Renal cortical epithelial cell (primary cell): ENCODE measurements at places on chromosomes 7 and 10.

DNA sequence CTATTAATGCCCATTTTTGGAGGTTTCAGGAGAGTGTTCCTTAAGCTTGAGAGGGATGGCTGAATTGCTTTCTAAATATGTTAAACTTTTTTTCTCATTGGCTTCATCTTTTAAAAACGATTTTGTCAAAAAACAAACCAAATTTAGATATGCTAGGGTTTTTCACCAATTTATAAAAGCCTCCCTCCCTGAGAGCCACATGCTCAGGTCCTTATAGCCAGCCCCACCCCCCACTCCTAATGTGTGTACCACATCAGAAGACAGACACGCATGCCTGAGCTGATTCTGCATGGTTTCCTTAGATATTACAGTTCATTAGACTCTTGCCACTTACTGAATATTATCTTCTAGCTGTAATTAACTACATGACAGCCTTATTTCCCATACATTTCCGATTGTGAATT lies 2.0 kb downstream of the CUL1 start:
- peak; percentile 47 for DNase-seq

DNA sequence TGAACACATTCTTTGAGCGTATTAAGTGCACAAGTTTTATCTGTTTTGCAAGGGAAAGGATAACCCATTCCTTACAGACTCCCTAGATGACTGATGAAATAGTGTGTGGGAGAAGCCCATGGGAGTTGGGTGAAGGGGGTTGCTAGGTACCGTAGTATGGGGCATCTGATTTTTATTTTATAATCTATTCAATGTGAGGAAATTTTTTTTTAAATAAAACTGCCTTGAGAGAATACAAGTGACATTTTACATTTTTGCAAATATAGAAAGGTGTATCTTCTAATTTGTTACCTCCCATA lies 1.4 kb downstream of the BTAF1 start:
- no peak for DNase-seq

GRCh38 chr7:50261593-50261992 lies 42.9 kb upstream of the IKZF1 start:
- DNase-seq, result no peak

DNA sequence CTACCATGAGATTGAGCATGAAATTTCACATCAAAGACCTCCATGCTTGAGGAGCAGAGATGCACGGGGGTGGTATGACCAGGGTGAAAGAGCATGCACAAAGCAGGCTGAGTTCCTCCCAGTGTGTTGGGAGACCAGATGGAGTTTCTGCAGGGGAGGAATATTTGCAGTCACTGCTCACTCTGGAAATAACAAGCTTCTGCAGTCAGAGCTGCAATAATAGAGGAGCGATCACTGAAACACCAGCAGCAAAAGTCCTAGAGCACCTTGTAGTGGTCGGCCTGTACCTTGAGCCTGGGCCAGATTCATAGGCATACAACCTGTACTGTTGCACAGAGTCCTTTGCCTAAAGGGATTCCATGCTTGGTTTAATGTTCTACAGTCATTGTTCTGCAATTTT lies 184.5 kb upstream of the SP8 start:
- DNase-seq, result no peak

DNA sequence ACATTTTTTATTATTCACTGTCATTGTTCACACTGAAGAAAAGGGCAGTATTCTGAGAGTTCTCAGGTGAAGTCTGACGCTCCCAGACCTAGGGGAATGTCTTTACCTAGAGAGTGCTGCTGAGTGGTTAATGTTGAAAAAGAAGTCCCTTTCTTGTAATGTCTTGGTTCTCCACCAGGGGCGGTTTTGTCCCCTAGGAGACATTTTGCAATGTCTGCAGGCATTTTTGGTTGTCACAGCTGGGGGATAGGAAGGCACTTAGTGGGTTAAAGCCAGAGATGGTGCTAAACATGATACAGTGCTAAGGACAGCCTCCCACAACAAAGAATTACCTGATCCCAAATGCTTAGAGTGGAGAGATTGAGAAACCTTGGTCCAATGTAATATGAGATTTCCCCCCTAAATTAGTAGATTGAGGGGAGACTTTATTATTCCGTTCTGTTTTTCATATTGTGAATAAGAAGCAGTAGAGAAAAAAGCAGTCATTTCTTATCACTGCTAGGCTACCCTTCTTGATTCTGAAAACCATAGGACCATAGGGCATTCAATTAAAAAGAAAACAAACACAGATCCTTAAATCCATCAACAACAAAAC lies 13.1 kb downstream of the UMAD1 start:
- no peak for DNase-seq

GRCh38 chr7:49371771-49372170 lies 401.7 kb upstream of the VWC2 start:
- no peak for DNase-seq

DNA sequence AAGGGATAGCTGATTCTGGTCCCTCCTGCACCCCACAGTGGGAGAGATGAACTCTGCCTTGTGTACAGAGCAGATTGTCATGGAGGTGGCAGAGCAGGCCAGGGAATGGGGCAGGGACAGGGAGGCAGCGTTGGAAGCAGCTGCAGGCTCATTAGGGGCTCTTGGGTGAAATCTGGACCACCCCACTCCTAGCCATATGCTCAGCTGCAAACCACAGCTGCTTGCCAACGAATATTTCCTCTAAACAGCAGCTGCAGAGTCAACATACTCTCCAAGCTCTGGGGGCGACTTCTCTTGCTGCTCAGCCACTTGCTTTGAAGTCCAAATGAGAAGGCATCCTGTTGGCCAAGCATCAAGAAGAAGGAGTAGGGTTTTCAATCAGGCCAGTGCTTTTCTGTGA lies 302.3 kb upstream of the AUTS2 start:
- DNase-seq, result no peak

GRCh38 chr7:77995717-77996116 lies 197.1 kb downstream of the PHTF2 start:
- no peak for DNase-seq

GRCh38 chr10:71431239-71432100 lies 34.8 kb downstream of the CDH23 start:
- no peak for DNase-seq

GRCh38 chr7:24722386-24723177 lies 34.7 kb downstream of the GSDME start:
- DNase-seq, result no peak

DNA sequence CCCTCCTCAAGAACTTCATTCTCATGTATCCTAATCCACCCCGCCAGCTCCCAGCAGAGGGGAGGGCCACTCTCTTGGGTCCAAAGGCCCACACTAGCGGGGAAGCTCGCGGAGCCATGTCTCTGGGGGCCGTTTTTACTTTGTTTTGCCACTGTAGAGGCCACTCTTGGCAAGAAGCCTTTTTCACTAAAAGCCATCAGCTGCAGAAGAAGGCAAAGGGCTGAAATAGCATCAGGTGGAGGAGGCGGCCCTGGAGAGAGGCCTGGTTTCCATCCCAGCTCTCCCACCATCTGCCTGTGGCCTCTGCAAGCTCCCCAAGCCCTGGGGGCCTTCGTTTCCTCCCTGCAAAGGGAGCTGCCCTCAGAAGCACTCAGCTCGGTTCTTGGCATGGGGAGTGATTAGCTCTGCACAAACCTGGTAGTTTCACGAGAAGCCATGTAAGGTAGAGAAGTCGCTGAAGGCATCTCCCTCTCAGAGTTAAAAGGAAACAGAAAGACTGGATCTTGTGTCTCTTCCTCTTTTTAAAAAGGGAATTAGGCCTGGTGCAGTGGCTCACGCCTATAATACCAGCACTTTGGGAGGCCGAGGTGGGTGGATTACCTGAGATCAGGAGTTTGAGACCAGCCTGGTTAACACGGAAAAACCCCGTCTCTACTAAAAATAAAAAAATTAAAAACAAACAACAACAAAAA lies 70.3 kb downstream of the PARP12 start:
- no peak for DNase-seq

DNA sequence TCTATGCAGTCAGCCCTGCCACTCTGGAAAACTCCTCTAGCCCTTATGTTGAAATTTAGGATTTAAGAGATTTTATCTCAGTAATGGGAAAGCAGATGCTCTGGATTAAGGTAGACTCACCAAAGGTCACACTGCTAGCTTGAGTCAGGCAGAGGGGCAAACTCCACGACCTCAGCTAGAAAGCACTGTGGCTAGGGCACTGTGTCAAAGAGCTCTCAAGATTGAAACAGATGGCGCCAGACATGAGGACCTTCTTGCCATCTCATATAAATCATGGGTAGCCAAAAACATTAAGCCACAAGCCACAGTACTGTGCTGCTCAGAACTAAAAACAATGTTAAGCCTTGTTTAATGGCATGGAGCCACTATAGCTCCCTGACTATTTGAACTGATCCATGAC lies 188.7 kb downstream of the DNAJC1 start:
- no peak for DNase-seq

GRCh38 chr10:31768467-31768866 lies 160.2 kb downstream of the ARHGAP12 start:
- DNase-seq, result no peak

- DNase-seq, result peak; percentile 42
Observed at GRCh38 chr10:64036321-64036930, 515.2 kb downstream of the REEP3 start.

- peak; percentile 84 for DNase-seq
Observed at GRCh38 chr7:79050603-79051002, 402.9 kb downstream of the MAGI2 start.

GRCh38 chr7:150962553-150963399 lies 15.3 kb downstream of the KCNH2 start:
- DNase-seq, result no peak

DNA sequence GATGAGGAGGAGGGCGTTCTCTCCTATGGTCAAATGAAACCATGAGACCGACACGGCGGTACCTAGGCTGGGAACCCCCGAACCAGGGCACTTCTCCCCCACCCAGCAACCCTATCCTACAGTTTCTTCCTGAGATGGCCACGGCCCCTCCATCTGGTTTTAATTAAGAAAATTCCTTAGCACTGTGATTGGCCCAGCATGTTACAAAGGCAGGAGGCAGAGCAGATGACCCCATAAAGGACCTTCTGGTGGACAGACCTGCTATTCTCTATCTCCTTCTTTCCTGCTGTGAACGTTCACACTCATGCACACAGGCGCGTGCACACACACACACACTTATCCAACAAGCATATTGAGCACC lies 129.4 kb downstream of the RGS10 start:
- no peak for DNase-seq

GRCh38 chr10:11009471-11010308 lies 8.0 kb upstream of the CELF2 start:
- DNase-seq, result no peak

DNA sequence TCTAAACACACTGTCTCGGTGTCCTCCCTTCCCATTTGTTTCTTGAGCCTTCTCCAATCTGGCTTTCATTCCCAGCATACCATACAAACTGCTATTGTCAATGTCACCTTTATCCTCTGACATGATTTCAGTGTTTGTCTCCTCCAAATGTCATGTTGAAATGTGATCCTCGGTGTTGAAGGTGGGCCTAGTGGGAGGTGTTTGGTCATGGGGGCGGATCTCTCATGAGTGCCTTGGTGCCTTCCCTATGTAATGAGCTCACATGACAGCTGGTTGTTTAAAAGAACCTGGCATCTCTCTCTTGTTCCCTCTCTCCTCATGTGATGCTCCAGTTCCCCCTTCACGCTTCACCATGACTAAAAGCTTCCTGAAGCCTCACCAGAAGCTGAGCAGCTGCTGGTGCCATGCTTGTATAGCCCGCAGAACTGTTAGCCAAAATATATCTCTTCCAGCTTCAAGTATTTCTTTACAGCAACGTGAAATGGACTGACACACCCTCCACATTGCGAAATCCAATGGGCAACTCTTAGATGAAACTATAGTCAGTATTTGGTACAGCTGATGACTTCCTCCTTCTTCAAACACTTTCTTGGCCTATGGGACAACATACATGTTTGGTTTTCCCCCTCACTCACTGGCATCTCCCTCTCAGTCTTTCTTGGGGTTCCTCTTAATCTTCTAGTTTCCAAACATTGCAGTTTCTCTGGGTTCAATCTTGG lies 27.8 kb downstream of the RNLS start:
- DNase-seq, result no peak

GRCh38 chr10:6786579-6787031 lies 206.5 kb upstream of the PRKCQ start:
- DNase-seq, result peak; percentile 68

GRCh38 chr7:118372530-118372929 lies 148.0 kb downstream of the ANKRD7 start:
- peak; percentile 40 for DNase-seq

DNA sequence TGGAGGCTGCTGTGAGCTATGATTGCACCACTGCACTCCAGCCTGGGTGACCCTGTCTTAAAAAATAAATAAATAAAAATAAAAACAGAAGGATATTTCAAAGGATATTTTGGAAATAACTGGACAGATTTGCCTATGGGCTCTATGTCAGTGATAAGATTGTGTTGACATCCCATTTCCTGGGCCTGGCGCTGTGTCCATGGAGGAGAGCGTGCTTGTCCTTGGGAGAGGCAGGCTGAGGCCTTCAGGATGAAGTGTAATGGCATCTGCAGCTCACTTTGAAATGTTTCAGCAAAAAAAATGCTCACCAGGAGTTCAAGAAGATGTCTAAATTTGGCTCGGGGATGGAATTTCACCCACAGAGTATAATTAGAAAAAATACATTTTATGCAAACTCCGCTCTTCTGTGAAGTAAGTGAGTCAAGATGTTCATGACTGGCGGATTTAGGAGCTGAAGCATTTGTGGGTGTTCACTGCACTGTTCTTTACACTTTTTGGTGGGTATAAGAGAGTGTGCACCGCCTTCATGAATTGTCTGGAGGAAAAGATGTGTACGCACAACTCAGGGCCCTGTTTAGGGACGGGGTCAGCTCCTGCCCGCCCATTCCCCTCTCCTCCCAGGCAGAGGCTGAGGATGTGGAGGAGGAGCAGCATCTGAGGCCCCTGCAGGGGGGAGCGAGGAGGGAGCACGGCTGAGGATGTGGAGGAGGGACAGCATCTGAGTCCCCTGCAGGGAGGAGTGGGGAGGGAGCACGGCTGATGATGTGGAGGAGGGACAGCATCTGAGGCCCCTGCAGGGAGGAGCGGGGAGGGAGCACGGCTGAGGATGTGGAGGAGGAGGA lies 18.5 kb upstream of the FOXL3 start:
- no peak for DNase-seq

DNA sequence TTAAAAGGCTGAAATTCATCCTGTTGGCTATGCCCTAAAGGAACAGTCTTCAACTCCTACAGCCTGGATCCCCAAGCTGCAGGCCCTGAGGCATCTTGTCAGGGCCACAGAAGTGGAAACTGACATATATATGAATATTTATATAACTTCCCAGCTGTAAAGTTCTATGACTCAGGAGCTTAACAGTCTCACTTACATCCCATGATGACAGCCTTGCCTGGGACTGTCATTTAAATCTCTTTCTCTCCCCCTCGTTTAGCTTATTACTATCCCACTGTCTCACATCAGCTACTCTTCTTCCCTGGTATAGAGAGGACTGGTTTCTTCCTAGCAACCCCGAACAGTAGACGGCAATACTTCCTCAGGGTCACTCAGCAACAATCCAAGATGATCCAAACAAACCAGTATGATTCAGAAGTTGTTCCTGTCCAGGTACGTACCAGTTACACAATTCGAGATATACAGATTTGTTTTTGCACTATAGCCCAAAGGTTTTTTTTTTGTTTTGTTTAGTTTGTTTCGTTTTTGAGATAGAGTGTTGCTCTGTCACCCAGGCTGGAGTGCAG lies 22.7 kb downstream of the KIAA1549 start:
- DNase-seq, result peak; percentile 25

- DNase-seq, result no peak
Observed at GRCh38 chr7:37493123-37493522, 44.5 kb upstream of the ELMO1 start.
